Activated naive CD4-positive, alpha-beta T cell (primary cell): ENCODE measurements at places on chromosomes 7 and 10.

DNA sequence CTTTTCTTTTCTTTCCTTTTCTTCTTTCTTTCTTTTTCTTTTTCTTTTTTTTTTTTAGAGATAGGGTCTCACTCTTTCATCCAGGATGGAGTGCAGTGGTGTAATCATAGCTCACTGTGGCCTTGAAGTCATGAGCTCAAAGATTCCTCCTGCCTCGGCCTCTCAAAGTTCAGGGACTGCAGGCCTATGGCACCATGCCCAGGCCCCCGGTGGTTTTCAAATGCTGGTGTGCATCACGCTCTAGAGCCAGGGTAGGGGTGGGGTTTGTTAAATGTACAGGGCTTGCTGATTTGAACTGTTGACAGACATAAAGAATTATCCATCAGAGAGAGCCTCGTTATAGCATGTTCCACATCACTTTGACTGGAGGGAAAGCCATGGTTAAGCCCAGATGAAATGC is 5.8 kb downstream of the MINDY4 start:
- DNase-seq: no peak

GRCh38 chr7:155491812-155492211 is 33.9 kb downstream of the EN2 start:
- DNase-seq: no peak

- DNase-seq: no peak
Measured at GRCh38 chr10:49609006-49609282, 1.2 kb upstream of the SLC18A3 start.

DNA sequence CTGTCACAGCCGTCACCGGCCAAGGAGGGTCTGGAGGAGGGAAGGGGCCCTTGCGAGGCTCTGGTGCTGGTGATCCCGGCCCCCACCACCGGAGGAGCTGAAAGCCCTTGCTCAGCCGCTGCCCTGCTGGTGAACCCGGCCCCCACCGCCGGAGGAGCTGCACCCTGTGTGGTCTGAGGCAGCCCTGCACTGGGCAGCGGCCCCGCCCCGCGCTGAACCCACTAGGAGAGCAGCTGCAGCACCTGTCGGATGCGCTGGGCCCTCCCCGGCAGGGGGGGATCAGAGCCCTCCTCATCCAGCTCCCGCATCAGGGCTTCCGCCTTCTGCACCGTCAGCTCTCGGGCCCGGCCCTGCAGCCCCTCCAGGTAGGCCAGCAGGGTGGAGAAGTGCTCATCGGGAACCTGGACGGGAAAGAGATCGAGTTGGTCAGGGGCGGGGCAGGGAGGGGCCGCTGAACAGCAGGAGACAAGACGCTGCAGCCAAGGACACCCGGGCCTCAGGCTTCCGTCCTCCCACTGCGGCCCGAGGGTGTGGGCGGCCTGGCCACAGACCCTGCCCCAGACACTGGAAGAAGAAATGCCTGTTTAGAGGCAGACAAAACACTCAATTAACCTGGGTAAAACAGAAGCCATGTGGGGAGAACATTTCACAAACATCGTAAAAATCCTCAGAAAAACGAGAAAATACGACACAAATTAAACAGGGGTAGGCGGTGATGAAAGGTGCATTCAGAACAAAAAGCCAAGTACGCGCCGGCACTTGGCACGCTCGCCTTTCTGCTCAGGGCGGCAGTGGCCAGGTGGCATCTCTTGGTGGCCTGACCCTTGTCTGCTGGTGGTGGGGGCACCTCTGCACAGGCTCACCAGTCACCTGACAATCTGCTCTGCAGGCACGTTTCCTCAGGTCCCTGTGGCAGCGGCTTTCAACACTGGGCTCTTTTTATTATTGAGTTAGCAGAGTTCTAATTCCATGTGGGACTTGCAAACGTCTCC is 14.7 kb downstream of the CYP2W1 start:
- DNase-seq: no peak

- DNase-seq: no peak
Measured at GRCh38 chr10:58384095-58384494, 1.1 kb upstream of the TFAM start.
